ENCODE measurements at places on chromosomes 3 and 15.

DNA sequence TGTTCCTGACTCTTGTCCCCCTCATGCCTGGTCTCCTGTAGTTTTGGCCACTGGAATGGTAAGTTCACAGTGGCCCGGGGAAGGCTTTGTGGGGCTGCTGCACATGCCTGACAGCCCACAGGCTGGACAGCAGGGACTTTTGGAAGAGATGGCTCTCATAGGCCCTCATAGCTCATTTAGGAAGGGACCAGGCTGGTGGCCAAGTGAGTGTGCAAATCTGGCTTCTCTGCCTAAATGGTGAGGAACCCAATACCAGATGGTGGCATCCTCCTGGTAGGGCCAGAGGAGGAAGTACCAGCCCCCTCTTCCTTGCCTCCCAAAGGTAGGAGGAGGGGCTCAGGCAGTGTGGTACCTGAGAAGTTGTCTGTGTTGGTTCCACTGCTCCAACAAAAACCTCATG, 25.6 kb downstream of the ALPK3 start:
- DNase-seq, result no peak

- peak; percentile 29 for DNase-seq
Measured at GRCh38 chr3:43455233-43455632, 166.6 kb downstream of the ANO10 start.

GRCh38 chr15:25772500-25772899, 90.6 kb downstream of the ATP10A start:
- DNase-seq, result no peak

- no peak for DNase-seq
Measured at GRCh38 chr3:21673393-21673792, 77.6 kb downstream of the ZNF385D start.

DNA sequence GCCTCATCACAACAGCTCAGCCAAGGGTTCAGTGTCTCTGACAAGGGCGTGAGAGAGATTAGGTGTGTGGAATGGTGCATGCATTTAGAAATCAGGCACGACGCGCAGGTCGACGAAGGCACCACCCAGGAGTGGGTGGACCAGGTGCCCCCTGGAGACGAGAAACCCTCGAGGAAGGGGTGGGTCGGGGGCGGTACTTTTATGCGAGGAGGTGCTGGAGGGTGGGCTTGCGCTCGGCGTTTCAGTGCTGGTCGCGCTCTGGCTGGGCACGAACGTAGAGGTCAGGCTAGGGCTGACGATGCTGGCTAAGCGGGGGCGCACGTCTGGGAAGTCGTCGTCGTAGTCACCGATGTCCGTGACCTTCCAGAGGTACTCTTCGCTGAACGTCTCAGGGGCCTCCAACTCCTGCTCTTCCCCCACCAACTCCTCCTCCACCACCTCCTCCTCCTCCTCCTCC, 393 bp downstream of the ERICH6 start:
- no peak for DNase-seq

GRCh38 chr3:117874028-117874690, 1160.5 kb downstream of the IGSF11 start:
- DNase-seq, result no peak

- DNase-seq, result no peak
Measured at GRCh38 chr15:92014281-92015030, 160.9 kb downstream of the SLCO3A1 start.

GRCh38 chr3:96331341-96331740, 483.1 kb upstream of the EPHA6 start:
- no peak for DNase-seq

DNA sequence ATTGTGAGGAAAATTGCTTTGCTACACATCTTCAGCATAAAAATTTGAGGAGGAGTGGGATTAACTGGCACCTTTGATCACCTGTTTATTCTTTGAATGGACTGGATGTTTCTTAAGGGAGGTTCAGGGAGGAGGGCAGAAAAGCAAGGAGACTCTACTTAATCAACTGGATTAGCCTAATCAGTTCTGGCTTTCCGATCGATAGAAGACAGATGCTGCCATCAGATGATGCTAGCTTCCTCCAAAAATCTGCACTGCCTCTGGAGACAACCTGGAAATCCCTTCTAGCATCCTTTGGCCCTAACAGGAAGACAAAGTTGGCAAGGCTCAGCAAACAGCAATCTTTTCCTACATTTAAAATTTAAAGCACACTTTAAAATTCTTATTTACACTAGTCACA, 197.8 kb downstream of the EBLN2 start:
- DNase-seq, result no peak

DNA sequence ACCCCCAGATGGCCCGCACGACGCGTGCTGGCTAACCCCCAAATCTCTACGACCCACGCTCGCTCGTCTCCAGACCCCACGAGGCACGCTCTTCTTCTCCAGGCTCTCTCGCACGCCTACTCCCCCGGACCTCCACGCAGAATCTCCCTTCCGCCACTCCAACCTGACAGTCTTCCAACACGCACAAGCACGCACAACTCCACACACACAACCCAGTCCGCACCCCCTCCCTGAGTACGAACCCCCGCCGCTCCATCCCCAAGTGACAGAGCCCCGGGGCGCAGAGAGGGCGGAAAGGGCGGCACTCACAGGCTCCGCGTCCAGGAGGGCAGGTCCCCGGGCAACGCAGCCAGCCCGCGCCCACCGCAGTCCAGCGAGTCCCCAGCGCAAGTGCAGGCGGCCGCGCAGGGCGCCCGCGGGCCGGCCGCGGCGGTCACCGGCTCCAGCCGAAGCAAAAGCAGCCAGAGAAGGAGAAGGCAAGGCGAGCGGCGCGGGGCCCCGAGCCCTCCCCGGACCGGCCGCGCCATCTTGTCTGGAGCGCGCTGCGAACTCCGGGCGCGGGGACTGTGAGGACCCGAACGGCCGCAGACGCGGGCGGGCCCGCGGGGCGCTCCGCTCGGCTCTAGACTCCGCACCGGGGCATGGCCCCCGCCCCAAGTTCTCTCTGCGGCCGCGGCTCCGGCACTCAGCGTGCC, 794 bp downstream of the LRIG1 start:
- no peak for DNase-seq

DNA sequence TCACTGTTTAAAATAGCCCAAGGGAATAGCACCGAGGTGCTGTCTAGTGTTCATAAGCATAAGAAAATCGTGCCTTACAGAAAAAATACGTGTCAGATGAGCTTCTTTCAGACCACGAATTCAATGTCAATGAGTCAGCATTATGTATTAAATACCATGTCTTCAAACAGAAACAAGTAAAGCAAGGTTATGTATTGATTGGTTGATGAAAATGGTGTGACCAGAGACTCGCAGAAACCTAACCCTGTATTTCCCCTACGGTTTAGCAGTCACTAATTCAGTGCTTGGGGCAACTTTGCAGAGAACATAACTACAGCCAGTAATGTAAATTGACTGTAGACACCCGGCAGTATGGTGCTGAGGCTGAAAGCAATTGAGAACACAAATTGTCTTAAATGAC, 307.7 kb downstream of the IL5RA start:
- DNase-seq, result no peak

- no peak for DNase-seq
Measured at GRCh38 chr3:184143327-184143726, 8.2 kb downstream of the EIF2B5 start.

DNA sequence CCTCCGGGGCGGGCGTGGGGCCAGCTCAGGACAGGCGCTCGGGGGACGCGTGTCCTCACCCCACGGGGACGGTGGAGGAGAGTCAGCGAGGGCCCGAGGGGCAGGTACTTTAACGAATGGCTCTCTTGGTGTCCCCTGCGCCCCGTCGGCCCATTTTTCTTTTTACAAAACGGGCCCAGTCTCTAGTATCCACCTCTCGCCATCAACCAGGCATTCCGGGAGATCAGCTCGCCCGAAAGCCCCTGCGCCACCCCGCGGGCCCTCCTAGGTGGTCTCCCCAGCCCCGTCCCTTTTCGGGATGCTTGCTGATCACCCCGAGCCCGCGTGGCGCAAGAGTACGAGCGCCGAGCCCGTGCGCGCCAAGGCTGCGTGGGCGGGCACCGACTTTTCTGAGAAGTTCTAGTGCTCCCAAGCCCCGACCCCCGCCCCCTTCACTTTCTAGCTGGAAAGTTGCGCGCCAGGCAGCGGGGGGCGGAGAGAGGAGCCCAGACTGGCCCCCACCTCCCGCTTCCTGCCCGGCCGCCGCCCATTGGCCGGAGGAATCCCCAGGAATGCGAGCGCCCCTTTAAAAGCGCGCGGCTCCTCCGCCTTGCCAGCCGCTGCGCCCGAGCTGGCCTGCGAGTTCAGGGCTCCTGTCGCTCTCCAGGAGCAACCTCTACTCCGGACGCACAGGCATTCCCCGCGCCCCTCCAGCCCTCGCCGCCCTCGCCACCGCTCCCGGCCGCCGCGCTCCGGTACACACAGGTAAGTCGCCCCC, at the start of gene THBS1:
Gene THBS1 (plus strand): TSS at position 595 of the 757 bp plus-strand sequence. CDS start 779 bp downstream, outside the sequence.
- peak; percentile 21 for DNase-seq

GRCh38 chr15:76932135-76932966, 802 bp downstream of the RCN2 start:
- no peak for DNase-seq

DNA sequence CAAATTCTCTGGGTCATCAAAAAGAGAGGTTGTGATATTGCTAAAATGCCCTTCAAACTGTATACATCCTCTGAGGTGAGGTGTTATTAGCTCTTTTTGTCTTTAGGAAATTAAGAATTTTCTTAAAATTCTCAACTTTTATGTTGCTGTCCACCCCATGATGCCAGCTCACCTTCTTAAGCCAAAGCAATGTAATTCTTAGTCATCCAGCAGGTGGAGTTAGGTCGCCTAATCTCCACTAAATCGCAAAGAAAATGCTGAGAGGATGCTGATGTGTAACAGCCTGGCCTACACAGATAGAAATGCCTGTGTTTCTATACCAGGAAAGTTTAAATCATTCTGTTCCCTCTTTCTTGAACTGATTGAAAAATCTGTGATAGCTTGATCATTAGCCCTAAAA, 770.2 kb upstream of the ALCAM start:
- peak; percentile 52 for DNase-seq

DNA sequence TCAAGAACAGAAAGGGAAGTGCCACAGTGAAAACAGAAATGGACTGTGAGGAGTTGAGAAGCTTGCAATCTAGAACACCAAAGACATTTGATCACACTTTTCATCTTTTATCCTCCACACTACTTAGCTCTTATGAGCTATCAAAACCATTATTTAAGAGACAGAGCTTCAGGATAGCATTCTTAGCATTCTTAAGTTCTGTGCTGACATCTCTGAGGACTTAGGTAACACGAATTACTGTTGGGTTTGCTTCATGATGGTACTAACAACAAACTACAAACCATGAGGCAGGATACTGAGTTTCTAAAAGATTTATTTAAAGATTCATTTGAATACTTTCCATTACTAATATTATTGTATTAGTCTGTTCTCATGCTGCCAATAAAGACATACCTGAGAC, 1038.6 kb downstream of the TUSC7 start:
- no peak for DNase-seq

GRCh38 chr3:135556174-135556573, 409.4 kb upstream of the PPP2R3A start:
- DNase-seq, result no peak

DNA sequence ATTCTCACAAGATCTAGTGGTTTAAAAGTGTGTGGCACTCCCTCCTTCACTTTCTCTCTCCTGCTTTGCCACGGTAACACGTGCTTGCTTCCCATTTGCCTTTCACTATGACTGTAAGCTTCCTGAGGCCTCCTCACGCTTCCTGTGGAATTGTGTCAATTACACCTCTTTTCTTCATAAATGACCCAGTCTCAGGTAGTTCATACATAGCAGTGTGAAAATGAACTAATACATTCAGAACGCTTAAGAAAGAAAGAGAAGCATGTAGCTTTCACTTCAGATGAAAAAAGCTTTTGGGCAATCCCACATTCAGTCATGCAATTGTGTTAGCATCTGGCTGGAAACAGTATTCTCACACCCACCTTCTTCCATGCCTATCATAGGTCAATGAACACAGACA, 24.4 kb downstream of the P3H2 start:
- DNase-seq, result no peak

GRCh38 chr3:120468635-120469295, 18.0 kb upstream of the FSTL1 start:
- no peak for DNase-seq

- DNase-seq, result no peak
Measured at GRCh38 chr15:80584561-80584964, 110.5 kb upstream of the ABHD17C start.

DNA sequence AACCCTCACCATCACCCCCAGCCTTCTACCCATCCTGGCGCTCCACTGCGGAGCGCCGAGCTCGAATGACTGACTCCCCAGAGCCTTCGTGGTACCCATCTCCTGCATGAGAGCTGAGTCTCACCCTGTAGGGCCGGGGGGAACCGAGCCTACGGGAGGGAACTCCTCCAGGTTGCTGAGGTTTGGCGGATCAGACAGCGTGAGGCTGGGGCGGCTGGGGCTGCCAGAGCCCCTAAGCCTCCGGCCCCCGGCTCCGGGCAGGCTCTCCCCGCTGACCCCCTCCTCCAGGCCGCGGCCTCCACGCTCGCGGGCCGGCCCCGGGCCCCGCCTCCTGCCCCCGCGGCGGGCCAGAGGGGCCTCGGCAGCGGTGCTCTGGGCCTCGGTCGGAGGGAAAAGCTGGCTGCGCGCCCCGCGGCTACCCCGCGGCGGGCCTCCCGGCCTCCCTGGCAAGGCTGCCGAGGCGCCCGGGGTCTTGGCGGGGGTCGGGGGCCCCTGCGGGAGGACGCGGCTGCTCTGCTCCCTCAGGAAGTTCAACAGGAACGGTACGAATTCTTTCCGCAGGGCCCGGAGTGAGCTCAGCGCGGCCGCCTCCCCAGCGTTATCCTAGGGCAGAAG, 643 bp downstream of the CDAN1 start:
- no peak for DNase-seq

- peak; percentile 53 for DNase-seq
Measured at GRCh38 chr3:64533617-64534317, 154.0 kb downstream of the ADAMTS9 start.

DNA sequence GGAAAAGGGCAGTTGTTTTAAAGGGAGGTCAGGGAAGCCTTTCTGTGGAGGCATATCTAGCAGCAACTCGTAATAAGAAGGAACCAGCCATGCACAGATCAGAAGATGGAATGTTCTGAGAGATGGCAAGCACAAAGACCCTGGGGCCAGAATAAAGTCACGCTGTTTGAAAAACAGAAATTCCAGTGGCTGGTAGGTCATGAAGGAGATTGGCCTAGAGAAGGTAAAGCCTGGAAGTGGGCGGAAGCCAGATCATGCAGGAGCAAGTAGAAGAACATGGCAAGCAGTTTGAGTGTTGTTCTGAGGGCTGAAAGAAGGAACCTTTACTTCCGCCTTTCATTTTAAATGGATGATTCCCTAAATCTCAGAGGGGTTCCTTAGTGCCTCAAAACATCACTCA, 208.1 kb upstream of the PPP2R3A start:
- DNase-seq, result no peak

DNA sequence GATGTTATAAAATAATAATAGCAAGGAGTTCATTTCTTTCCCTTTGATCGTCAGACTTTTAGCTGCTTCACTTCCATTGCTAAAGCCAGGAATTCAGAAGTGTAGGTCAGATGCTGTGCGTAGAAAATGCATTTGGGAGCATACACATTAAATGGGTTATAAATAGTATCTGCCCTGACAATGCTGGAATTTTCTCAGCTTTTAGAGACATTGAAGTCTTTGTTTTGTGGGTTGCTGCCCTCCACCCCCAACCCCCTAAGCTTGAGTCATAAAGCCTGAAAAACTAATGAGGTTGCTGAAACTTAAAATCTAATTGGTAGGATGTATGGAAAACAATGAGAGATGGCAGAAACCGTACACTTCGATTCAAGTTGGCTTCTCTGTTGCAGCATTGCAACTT, 81.9 kb downstream of the MITF start:
- no peak for DNase-seq

All from SW 1271 (cell line).